Hematopoietic multipotent progenitor cell (in vitro differentiated cells): ENCODE measurements at places on chromosomes 7 and 10.

- no peak for DNase-seq
Measured at GRCh38 chr7:78777829-78778228, 675.6 kb downstream of the MAGI2 start.

GRCh38 chr7:100896732-100897608 lies 1.3 kb upstream of the ACHE start:
- peak; percentile 41 for DNase-seq

- DNase-seq = no peak
Measured at GRCh38 chr7:151060416-151061212, 1.2 kb downstream of the SLC4A2 start.

- no peak for DNase-seq
Measured at GRCh38 chr10:79180414-79181221, 111.9 kb downstream of the ZMIZ1 start.

DNA sequence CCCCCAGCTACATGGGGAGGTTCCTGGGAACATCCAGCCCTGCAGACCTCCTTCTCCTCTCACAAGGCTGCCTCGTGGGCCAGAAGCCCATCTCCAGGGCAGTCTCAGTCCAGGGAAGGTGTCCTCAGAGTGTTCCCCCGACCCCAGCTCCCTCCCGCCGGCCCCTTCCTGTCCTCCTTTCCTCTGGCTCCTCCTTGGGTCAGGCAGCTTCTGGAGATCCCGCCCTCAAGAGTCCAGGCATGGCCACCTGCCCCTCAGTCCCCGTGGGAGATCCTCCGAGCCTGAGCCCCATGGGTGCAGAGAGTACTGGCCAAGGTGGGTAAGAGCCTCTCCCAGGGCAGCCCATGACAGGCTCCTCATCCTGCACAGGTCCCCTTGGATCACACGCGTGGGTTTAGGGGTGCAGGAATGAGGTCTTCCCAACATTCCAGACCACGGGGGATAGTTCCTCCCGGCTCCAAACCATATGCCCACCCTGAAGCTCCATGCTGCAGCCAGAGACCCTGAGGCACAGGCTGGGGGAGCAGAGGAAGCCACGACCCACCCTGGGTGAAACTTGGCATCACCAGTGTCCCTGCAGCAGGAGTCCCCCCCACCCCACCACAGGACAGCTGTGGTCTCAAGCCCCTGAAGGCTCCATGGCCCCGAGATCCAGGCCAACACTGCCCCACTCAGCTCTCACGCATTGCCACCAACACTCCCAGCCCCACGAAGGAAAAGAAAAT lies 65.5 kb downstream of the OAT start:
- no peak for DNase-seq

DNA sequence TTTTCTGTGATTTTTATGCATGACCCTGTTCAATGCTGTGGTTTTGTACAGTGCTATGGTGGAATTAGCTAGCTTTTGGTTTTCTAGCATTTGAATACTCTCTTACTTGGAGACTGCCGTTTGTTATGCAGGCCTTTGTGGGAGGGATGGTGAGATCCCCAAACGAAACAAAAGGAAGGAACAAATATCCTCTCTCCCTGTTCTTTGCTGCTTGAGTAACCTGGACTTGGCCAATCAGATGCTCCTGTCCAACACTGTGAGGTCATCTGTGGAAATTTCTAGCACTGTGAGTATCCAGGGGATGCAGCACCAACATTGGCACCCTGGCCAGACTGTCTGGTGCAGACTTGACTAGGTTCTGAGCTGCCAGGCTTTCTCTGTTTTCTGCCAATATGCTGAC lies 314.4 kb downstream of the ANKRD30A start:
- DNase-seq = no peak

- no peak for DNase-seq
Measured at GRCh38 chr10:7333961-7334641, 76.7 kb downstream of the SFMBT2 start.
